ENCODE measurements at places on chromosomes 11 and 22.
A peak's percentile ranks its signal among the peaks of the same experiment; 100 is the strongest.

- no peak for DNase-seq
Measured at GRCh38 chr11:97871816-97872215, 1148.9 kb upstream of the CNTN5 start.

DNA sequence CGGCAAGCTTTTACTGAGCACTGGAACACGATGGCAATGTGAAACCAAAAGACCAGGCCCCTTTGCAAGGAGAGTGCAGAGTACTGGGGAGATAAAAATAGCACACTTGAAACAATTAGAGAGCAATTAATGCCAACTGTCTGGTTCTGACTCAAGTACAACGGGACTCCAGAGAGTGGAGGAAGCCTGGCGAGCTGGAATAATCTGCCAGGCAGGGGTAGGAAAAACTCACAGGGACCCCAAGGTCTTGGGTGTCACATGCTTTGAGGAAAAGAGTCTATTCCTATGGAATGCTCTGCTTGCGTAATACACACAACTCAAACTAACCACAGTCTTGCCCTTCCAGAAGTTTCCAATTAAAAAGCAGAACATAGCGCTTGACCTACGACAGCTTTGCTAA is 113.0 kb upstream of the CLMP start:
- peak; percentile 92 for DNase-seq

DNA sequence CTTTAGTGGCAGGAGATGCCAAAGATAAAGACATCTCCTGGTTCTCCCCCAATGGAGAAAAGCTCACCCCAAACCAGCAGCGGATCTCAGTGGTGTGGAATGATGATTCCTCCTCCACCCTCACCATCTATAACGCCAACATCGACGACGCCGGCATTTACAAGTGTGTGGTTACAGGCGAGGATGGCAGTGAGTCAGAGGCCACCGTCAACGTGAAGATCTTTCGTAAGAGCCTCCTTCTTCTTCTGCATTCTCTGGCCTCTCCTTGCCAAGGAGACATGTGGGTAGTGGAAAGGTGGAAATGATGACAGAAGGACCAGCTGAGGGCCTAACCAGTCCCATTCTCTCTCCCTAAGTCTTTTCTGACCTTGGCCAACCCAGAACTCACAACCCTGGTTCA is 110.1 kb upstream of the TTC12 start:
- DNase-seq = no peak

- no peak for DNase-seq
Measured at GRCh38 chr22:49099496-49100124, 728.1 kb downstream of the BRD1 start.

DNA sequence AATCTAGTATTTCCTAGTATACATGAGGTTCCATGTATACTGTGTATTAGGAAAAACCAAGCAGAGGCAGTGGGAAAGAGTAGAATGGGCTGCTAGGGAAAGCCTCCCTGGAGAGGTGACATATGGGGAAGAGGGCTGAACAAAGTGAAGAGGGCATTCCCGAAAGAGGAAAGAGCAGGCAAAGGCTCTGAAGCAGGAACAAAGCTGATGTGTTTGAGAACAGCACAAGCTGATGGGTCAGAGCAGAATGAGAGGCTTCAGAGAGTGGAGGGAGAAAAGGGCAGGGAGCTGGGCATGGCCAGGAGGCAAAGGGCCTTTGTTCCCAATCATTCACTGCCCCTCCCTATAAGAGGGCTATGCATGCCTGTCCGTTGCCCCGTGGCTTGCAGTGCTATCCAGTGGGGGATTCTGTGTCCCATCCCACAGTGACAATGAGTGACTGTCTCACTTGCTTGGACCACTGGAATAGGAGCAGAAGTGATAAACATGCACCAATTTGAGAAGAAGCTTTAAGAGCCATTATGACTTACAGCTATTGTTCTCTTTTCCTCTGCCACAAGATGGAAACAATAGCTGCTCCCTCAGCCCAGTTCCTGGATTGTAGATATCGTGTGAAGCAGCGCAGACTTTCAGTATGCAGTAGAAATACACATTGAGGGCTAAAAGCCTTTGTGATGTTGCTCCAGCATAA is 39.6 kb downstream of the GALNT18 start:
- no peak for DNase-seq

DNA sequence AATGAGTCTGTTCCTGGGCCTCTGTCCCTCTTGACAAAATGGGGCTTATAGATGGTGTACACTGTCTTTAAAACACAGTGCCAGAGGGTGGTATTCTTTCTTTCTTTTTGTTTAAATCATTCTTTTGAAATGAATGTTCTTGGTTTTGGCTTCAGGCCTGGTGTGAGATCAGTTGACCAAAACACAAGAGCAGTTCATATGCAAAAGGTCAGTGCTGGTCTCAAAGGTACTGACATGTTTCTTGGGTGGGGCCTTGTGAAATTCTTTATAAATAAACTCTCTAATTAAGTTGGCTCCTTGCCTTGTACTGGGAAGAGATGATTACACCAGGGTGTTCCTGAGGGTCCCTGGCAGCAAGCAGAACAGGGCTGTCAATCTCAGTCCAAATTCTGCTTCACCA is 110.0 kb downstream of the FBXO7 start:
- DNase-seq = no peak

- DNase-seq = no peak
Measured at GRCh38 chr11:70383664-70384565, 14.4 kb upstream of the CTTN start.

- no peak for DNase-seq
Measured at GRCh38 chr11:46710821-46711269, 8.2 kb upstream of the F2 start.

DNA sequence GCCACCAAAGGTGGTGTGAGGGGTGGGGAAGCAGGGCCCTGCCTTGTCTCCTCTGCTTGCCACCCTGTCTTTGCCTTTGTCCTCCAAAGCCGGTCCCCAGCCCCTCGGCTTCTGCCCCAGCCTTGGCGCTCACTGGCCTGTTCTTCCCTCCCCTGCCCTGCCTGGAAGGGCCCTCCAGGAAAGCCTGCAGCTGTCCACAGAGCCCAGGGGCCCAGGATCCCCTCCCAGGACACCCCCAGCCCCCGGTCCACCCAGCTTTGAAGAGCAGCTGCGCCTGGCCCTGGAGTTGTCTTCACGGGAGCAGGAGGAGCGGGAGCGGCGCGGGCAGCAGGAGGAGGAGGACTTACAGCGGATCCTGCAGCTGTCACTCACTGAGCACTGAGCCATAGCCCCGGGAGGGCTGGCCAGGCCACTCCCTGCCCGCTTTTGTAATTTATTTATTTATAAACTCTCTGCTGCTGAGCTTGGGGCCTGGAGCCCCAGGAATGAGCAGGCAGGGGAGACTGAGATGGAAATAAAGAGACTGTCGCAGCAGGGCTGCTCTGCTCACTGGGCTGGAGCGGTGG is 1.3 kb upstream of the SSH3 start:
- DNase-seq = peak; percentile 50

- DNase-seq = no peak
Measured at GRCh38 chr11:112753706-112754105, 207.5 kb upstream of the NCAM1 start.

DNA sequence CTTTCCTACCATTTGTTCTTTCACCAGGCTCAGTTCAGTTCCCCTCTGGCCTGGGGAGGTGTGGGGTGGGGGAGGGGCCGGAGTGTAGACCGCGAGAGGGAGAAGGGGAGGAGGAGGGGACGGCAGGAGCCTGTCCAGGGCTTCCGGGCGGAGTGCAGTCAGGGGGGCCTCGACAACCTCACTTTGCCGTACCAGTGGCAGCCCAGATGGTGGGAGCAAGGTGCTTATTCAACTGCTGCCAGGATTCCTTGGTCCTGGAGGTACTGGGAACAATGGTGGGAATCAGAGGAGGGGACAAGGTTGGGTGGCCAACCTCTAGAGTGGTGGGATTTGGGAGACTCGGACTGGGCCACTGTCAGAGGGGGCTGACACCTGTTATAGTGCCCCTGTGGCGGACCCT is 1.2 kb downstream of the BACE1 start:
- no peak for DNase-seq

- DNase-seq = no peak
Measured at GRCh38 chr11:32658639-32659406, 75.2 kb downstream of the EIF3M start.

DNA sequence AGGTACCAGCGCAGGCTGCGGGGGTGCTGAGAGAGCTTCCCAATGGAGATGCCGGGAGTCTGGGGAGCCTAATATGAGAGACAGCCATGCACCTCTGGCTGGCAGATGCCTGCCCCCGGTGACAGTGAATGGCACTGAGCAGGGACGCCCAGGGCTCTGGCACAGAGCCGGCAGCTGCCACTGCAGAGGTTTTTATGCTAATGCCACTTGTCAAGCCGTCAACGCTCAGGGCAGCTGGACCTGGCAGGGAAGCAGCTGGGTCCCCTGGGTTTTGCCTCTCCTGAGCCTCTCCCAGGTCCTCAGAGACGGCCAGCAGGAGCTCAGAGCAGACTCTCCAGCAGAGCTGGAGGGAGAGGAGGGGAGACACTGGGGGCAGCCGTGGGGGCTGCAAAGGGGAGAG is 573.6 kb downstream of the BUD13 start:
- no peak for DNase-seq

DNA sequence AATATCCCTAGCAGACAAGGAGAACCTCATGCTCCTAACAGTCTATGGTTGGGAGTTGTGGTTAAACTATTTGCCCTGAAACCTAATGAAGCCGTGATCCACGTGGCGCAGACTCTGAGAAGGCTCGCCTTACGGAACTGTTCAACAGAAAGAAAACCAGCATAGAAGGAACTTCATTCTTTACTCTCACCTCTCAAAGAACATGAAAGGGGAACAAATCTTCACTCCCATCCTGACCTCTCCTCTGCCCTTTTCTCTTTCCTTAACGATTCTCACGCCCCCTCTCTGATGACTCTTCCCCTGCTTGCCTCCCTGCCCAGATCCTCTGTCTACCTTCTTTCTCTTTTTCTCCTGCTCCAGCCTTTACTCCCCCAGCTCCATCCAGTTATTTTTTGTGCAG is 54.2 kb downstream of the IRAG1 start:
- DNase-seq = no peak

GRCh38 chr11:14499178-14499559 is 442 bp downstream of the COPB1 start:
- DNase-seq = peak; percentile 4

DNA sequence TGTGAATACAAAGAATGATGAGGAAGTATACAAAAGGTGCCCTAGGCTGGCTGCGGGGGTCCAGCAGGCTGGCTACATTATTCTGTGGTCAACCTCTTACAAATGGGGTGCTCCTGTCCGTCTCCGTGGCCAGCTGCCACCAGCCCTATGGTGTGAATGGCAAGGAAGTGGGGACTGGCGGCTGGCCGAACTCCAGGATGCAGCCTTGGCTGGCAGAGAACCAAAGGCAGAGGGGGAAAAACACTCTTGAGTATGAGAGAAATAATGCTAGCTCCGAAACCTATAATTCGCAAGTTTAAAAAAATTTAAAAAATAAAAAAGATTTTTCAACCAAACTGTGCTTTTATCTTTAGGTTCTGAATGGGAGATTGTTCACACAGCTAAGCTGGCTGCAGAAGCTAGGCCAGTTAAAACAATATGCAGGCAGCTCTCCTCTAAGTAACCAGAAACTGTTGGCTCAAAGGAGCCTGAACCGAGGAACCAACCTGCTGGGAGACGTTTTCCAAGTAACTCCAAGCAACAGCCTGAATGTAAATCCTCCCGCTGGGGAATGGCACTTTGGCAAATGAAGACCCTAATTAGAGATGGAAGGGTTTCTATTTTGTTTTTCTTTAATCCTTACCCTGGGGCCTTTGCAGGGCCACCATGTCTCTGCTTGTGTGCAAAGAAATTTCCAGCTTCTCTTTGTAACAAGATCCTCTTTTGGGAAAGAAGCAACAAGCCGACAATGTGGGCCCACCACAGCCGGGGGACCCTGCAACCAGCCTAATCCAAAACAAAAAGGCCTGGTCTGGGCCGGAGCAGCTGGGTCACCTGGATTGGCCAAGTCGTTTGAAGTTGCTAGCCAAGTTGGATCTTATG is 50.2 kb downstream of the C22orf31 start:
- no peak for DNase-seq

- DNase-seq = no peak
Measured at GRCh38 chr11:33452836-33453624, 195.8 kb downstream of the HIPK3 start.

GRCh38 chr11:96178049-96178886 is 164.7 kb downstream of the MAML2 start:
- DNase-seq = no peak

GRCh38 chr11:134036492-134037045 is 32.3 kb upstream of the JAM3 start:
- no peak for DNase-seq

- no peak for DNase-seq
Measured at GRCh38 chr11:45304992-45305335, 18.8 kb upstream of the SYT13 start.

- no peak for DNase-seq
Measured at GRCh38 chr11:126416542-126417090, 61.1 kb downstream of the ST3GAL4 start.

DNA sequence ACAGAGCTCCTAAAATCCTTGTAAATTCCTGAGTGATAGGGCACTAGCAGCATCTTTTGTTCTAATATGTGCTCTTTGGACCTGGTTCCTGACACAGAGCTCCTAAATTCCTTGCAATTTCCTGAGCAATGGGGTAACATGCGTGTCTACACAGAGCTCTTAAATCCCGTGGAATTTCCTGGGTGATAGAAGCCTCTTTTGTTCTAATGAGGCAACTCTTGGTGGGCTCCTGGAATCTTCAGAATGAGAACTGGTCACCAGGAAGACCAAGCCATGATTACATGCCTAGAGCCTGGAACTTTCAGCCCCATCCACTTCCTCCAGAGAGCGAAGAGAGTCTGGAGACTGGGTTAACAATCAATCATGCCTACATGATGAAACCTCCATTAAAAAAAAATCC is 19.0 kb downstream of the RSF1 start:
- no peak for DNase-seq

- DNase-seq = no peak
Measured at GRCh38 chr11:1847006-1847735, 5.7 kb upstream of the LSP1 start.

DNA sequence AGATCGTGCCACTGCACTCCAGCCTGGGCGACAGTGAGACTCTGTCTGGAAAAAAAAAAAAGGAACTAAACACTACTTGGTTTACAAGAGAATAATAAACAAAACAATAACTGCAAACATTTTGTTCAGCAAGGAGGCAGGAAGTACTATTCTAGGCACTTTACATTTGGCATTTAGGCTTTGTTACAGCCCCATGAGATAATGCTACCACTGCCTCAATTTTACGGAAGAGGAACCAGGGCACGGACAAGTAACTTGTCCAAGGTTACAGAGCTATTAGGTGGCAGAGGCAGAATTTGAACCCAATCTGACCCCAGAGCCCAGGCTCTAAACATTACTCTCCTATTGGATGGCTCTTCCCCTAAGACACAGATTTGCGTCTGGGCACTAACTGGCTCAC is 108.7 kb upstream of the AKIP1 start:
- DNase-seq = no peak

DNA sequence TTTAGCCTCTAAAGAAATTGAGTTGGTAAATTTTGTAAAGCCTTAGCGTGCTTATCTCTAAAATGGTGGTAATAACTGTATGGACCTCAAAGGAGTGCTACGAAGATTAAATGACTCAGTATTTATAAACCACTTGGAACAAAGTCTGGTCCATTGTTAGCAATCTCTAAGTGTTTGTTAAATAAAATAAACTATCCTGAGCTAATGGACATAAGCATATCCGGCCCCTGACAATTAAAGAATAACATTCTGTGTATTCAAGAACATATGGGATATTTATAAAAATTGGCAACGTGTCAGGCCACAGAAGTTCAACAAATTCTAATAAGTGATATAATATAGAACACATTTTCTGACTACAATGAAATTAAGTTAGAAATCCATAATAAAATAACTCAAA is 71.0 kb downstream of the MYEOV start:
- no peak for DNase-seq

- DNase-seq = no peak
Measured at GRCh38 chr22:49197505-49197904, 630.2 kb downstream of the BRD1 start.
